Activated CD4-positive, alpha-beta T cell treated with anti-CD3 and anti-CD28 coated beads, Interleukin-2, amount 10 ng/mL, durations not matched to agents 7 days and 5 days (primary cell): ENCODE measurements at places on chromosomes 12 and 14. TPM values are rescaled to one million over a fixed set of nuclear protein-coding genes. Genes with fewer than 3 reads are reported as not detected.

The DHRS2 gene
- total RNA-seq = 0.50 TPM

DNA sequence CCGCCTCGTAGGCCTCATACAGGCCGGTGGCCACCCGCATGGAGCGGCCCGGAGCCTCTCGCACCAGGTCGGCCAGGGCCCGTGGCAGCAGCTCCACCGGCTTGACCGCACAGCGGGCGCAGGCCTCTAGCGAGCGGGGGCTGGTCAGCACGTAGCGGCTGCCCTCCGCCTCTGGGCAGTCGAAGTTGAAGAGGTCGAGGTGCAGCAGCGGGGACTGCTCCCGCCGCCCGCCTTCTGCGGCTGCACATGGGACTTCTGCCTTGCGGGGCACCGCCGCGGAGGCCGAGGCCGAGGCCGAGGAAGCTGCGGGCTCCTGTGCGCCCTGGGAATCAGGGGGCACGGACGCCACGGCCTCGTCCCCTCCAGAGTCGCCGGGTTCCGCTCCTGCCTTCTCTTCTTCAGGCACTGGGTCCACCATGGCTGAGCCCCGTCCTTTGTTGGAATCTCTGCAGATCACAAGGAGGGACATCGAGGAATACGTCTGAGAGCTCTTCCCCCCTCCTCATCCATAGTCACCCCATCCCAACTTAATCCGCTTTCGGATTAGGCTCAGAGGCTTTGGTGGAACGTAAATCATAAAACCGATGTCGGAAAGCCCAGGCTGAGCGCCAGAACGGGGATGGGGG is 1.4 kb downstream of the CCDC177 start:
- no peak for DNase-seq

DNA sequence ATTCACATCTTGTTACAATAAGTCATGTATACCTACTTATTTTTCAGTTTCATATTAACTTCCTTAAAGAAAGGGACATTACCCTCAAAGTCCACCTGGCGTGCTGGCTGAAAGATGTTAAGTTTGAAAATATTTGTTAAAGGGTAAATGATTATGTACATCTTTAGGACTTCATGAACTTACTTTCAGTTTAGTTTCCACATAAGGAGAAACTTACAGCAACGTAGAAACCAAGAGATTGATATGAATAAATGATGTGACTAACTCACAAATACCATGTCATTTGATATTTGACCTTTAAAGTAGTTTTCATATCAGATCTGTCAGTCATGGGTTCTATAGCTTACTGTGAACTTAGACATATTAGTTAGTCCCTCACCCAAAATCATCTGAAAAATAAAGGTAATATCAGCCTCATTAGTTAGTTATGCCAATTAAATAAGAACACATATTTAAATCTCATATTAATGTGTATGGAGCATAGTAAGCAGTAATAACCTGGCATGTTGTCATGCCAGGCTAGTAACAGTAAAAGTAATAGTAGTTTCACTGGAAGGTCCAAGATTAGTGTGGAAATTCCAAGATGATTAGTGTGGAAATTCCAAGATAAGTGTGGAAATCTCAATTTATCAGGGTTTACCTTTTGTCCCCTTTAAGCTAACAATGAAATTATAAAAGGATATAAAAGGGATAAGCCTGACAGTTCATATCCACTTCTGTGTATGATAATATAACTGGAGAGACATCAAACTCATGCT is 1.9 kb upstream of the CLEC2D start:
- no peak for DNase-seq

- no peak for DNase-seq
Observed at GRCh38 chr14:103074729-103075367, 9.2 kb upstream of the LBHD2 start.
